Uterine smooth muscle cell (primary cell): ENCODE measurements at places on chromosomes 11 and 22. TPM values are rescaled to one million over a fixed set of nuclear protein-coding genes. Genes with fewer than 3 reads are reported as not detected.

SLN gene
- total RNA-seq: not detected in 2 replicates

ACRV1 gene
- total RNA-seq: not detected in 2 replicates

UBQLNL gene
- total RNA-seq: not detected in 2 replicates

UBXN1 gene
- total RNA-seq: 99.4 and 126 TPM in 2 replicates

SLC22A9 gene
- not detected in 2 replicates for total RNA-seq

CD6 gene
- total RNA-seq: not detected in 2 replicates

MN1 gene
- total RNA-seq: under 0.01 and 0.11 TPM in 2 replicates

FUT4 gene
- total RNA-seq: 4.3 and 5.5 TPM in 2 replicates

MOV10L1 gene
- 1.7 and 5.1 TPM in 2 replicates for total RNA-seq

OR52I1 gene
- total RNA-seq: not detected in 2 replicates

SYT12 gene
- under 0.01 and 0.12 TPM in 2 replicates for total RNA-seq

IFITM1 gene
- total RNA-seq: 12.1 and 23.9 TPM in 2 replicates

SPI1 gene
- total RNA-seq: not detected in 2 replicates

DMC1 gene
- total RNA-seq: 6.5 and 7.2 TPM in 2 replicates

GDPD5 gene
- total RNA-seq: 1.9 and 4.1 TPM in 2 replicates

SLC17A6 gene
- not detected in 2 replicates for total RNA-seq

TP53AIP1 gene
- total RNA-seq: not detected in 2 replicates

ZNF143 gene
- 27.9 and 52.8 TPM in 2 replicates for total RNA-seq

FXYD6 gene
- 0.22 and 0.37 TPM in 2 replicates for total RNA-seq

RIC8A gene
- total RNA-seq: 126 and 131 TPM in 2 replicates

DEUP1 gene
- under 0.01 and 0.33 TPM in 2 replicates for total RNA-seq

SPDYC gene
- not detected in 2 replicates for total RNA-seq

FIBIN gene
- total RNA-seq: 9.4 and 65.4 TPM in 2 replicates

KCNC1 gene
- total RNA-seq: under 0.01 TPM in 1 of 2 replicates, not detected in the other

THOC5 gene
- total RNA-seq: 59.5 and 59.7 TPM in 2 replicates

OR2AT4 gene
- not detected in 2 replicates for total RNA-seq

UPK3A gene
- not detected in 2 replicates for total RNA-seq

CD3D gene
- total RNA-seq: not detected in 2 replicates

UBE4A gene
- total RNA-seq: 36.9 and 39.1 TPM in 2 replicates

SCN2B gene
- total RNA-seq: under 0.01 TPM in 1 of 2 replicates, not detected in the other

ELF5 gene
- 0.12 TPM in 1 of 2 replicates, not detected in the other for total RNA-seq

SCUBE1 gene
- not detected in 2 replicates for total RNA-seq

SEC14L6 gene
- 1.4 and 1.7 TPM in 2 replicates for total RNA-seq

CABP7 gene
- not detected in 2 replicates for total RNA-seq

HEPN1 gene
- not detected in 2 replicates for total RNA-seq

GVQW3 gene
- 1.7 and 2.3 TPM in 2 replicates for total RNA-seq

SCGB2A2 gene
- total RNA-seq: not detected in 2 replicates

CPT1A gene
- 30.4 and 33.5 TPM in 2 replicates for total RNA-seq

DTX4 gene
- 0.22 and 0.25 TPM in 2 replicates for total RNA-seq

RCE1 gene
- 14.9 and 17.2 TPM in 2 replicates for total RNA-seq

PNPLA5 gene
- total RNA-seq: under 0.01 TPM in 1 of 2 replicates, not detected in the other

BTBD18 gene
- not detected in 2 replicates for total RNA-seq

ASRGL1 gene
- 0.12 and 1.00 TPM in 2 replicates for total RNA-seq

LINC01488 gene
- total RNA-seq: not detected in 2 replicates

TXN2 gene
- 24.6 and 27.9 TPM in 2 replicates for total RNA-seq
